ENCODE measurements at places on chromosomes 16 and 17.
A peak's percentile ranks its signal among the peaks of the same experiment; 100 is the strongest.

DNA sequence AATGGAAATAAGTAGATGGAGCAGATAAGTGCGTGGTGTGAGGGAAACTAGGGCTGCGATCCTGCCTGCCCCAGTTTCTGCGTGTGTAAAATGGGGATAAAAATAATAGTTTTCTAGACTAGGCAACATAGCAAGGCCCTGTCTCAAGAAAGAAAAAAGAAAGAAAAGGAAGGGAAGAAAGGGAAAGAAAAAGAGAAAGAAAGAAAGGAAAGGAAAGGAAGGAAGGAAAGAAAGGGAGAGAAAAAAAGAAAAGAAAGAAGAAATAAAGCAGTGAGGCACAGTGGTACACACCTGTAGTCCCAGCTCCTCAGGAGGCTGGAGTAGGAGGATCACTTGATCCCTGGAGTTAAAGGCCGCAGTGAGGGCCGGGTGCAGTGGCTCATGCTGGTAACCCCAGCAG, 2.2 kb upstream of the PKMYT1 start:
- no peak for DNase-seq

DNA sequence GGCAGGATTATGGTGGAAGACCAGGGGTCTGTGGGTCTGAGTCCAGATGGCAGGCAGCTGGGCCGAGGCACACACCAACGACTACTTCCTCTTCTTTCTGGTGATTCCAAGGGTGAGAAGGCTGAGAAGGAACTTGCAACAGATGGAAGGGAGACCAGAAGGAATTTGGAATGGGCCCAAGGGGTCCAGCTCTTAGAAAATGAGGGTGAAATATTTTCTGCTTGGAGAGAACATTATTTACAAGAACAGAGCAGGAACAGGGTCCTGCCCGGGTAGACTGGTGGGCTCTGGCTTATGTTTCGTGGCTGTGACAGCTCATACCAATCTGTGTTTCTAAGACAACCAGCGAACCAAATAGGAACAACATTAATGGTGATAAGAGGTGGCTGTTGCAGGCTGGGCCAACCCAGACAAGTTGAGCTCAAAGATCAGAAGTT, 36.6 kb downstream of the CCDC42 start:
- no peak for DNase-seq

DNA sequence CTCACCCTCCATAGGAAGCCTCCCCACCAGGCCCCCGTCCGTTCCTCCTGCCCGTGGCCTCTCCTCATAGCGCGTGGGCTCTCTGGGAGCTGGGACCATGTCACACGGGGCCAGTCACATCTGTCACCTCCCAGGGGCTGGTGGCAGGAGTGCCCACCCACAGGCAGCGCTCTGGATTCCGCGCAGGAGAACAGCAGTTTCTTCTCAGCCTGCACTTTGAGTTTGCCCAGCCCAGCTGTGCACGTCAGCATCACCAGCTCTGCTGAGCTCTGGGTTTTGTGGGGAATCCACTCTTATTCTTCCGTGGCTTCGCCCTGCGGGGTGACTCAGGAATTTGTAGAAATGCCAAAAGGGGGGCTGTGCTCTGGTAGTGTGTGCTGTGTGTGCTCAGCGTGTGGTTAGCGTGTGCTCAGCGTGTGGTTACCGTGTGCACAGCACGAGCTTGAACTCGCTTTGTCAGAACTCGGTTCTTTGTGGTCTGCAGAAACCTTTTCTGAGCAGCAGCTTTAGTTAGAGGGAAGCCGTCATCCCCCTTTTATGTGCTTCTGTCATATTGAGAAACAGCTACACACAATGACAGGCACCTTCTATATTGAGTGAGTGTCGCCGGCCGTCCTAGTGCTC, 3.2 kb downstream of the ACSF3 start:
- peak; percentile 63 for DNase-seq

DNA sequence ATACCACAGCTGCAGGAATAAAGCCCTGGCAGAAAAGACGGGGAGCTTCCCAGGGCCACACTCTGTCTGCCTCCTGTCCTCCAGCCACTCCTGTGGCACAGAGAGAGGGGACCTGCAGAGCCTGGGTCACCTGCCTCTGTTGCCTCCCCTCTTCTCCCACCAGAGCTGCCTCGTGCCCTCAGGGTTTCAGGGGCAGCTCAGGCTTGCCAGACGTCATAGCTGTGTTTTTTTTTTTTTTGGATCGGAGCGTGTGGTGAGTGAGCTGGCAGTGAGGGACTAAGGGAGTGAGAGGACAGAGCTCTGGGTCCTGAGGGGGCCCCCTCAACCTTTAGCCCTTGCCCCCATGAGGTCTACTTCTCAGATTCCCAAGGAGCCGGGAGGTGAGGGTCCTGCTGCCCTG, 2.1 kb downstream of the PIK3R6 start:
- no peak for DNase-seq

GRCh38 chr17:31900877-31901276, 631 bp downstream of the UTP6 start:
- no peak for DNase-seq

DNA sequence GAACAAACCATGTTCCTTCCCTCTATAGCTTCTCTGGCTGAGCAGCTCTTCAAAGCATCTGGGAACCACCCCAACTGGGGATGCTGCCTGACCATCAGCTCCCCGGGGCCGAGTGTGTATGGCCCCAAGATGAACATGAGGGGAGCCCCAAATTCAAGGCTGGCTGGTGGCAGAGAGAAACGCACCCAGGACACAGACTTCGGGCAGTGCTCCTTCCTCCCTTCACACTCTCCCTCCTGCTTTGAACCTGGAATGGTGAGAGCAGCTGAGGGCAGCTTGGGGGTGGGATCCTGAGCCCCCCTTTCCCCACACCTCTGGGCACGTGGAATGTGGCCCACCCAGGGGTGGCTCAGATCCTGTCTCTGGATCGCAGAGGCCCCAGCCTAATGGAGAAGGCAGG, 17.2 kb downstream of the TLE7 start:
- no peak for DNase-seq

GRCh38 chr16:79328402-79329165, 272.0 kb downstream of the MAF start:
- DNase-seq: no peak

GRCh38 chr16:89322321-89323119, 105.0 kb downstream of the ZNF778 start:
- no peak for DNase-seq

- no peak for DNase-seq
These were observed 1.6 kb downstream of the PECAM1 start for GRCh38 chr17:64388961-64389565.

- no peak for DNase-seq
These were observed 55.6 kb upstream of the GCSH start for GRCh38 chr16:81151648-81152310.

GRCh38 chr16:89393738-89394406, 96.5 kb downstream of the ANKRD11 start:
- no peak for DNase-seq

- peak; percentile 13 for DNase-seq
These were observed 20.8 kb upstream of the ZNF423 start for GRCh38 chr16:49876716-49877129.

- no peak for DNase-seq
These were observed 11.4 kb upstream of the NCBP3 start for GRCh38 chr17:3857261-3858105.

GRCh38 chr16:533391-534123, 6.0 kb downstream of the CAPN15 start:
- no peak for DNase-seq

GRCh38 chr16:11618107-11618717, 31.5 kb upstream of the LITAF start:
- DNase-seq: no peak

DNA sequence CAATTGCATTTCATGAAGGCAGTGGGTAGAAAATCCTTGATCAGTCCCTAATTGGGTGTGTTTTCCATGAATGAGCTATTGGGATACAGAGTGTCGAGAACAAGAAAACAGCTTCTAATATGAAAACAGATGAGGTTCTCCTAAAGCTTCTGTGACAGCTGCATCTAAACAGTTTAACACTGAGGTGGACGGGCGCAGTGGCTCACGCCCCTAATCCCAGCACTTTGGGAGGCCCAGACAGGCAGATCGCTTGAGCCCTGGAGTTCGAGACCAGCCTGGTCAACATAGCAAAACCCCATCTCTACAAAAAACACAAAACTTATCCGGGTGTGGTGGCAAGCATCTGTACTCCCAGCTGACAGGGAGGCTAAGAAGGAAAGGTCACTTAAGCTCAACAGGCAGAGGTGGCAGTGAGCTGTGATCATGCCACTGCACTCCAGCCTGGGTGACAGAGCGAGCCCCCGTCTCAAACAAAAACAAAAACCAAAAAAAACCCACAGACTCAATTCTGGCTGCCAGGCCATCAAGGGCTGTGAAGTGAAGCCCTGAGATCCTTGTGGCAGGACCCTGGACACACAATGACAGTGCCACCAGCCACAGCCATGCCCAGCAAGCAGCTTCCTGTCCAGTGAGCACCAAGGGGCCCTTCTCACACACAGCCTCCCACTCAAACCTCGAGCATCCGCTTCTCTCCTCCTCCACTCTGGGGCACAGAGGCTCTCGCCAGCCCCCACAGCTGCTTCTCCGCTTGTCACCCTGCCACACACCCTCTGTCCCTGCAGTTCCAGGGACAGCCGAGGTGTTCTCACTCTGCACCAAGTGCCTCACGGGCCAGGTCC, 44.0 kb downstream of the ANKRD11 start:
- DNase-seq: no peak

DNA sequence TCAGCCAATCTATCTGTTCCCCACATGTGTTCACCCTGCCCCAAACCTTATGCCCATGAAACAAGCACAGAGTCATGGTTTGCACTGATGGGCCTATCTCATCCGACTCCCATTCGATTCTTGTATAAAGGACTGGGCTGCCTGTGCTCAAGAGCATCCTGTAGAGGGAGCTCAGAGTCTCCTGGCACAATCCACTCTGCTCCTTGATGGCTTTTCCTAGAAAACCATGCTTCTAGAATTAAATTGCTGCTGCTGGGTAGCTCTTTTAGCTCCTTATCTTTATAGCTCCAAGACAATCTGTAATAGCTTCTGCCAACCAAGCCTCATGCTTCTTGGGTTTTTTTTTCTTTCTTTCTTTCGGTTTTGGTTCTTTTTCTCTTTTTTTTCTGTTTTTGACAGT, 9.7 kb downstream of the ZNF19 start:
- no peak for DNase-seq

DNA sequence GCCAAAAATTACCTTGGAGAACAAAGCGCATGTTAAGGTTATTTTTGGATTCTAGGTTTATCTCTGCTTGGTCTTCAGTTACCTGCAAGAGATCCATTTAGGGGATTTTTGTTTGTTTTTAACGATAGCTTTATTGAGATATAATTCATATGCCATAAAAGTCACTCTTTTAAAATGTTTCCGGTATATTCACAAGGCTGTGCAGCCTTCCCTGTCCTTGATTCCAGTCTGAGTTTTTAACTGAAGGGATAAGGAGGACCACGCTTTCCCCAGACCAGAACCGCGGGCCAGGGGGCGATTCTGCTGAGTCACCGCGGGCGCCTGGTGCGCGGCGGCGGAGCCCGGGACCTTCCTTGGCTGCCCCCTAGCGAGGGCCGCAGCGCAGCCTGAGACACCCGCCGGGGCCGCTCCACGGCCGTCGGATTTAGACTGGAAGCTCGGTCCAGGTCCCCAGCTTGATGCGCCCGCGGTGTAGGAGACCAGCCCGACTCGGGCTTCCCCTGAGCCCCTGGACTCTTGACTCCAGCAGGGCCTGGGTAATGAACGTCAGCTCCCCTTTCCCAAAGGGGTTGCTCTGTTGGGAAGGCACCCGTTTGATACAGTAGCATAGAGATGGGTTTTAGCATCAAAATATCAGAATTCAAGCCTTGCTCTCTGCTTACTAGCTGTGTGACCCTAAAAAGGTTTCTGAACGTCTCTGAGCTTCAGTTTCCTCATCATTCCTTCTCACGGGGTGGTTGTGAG, 50.0 kb upstream of the STH start:
- DNase-seq: peak; percentile 42

DNA sequence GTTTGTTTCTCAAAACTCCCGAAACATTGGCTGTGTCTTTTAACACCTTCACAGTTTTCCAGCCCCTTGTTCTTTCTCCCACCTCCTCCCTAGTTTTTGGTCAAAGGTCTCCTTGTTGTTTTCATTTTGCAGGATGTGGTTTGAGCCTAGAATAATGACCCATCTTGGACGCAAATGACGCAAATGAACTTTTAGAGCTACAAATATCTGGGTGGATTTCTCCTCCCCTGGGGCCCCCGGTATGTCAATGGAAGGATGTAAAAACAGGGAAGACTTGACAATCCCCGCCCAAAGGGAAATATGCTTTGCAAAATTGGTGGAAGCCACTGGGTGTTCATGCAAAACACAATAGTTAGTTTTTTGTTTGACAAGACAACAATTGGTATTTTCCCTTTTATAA, 236.0 kb upstream of the IRX3 start:
- DNase-seq: no peak

DNA sequence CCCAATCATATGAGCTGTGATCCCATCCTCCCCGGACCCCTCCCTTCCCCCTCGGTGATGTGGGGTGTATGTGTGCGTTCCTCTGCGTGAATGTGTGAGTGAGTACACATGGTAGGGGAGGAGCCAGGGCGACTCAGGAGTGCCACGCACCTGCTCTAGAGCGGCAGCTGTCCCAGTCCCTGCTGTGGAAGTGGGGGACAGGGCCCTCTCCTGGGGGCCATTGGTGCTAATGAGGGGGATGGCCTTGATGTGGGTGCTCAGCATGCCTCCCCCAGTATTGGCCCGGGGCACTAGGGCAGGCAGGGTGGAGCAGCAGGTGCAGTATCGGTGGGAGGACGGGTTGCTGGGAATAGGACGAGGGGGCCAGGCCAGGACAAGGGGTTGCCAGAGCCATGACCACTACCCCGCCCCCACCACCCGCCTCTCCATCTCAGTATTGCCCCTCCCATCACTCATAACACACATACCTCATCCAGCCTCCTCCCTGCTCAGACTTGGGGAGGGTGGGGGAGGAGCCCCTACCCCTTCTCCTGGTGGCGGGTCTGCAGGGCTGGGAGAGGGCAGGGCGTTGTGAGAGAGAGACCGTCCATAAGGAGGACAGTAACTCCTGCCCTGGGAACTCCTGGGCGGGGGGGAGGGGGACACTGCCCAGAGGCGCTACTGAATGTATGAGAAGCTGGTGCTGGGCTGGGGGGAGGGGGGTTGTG, 8.5 kb downstream of the NR1D1 start:
- DNase-seq: no peak

GRCh38 chr17:65163990-65164495, 26.9 kb downstream of the RGS9 start:
- DNase-seq: peak; percentile 51

GRCh38 chr17:7674934-7675333, 12.4 kb downstream of the TP53 start:
- no peak for DNase-seq
